ENCODE measurements at places on chromosomes 6 and 20. TPM values are rescaled to one million over a fixed set of nuclear protein-coding genes. Genes with fewer than 3 reads are reported as not detected.

NMBR gene
- not detected for total RNA-seq

CDC5L gene
- 23.7 TPM for total RNA-seq

MTFR2 gene
- 1.5 TPM for total RNA-seq

IYD gene
- total RNA-seq = not detected

RALGAPB gene
- 29.6 TPM for total RNA-seq

ACTL10 gene
- total RNA-seq = 1.6 TPM

WFDC5 gene
- total RNA-seq = not detected

PGC gene
- total RNA-seq = not detected

CYP21A2 gene
- total RNA-seq = not detected

HLA-DPB1 gene
- total RNA-seq = 9.2 TPM

ITPR3 gene
- total RNA-seq = 54.4 TPM

TBC1D22B gene
- total RNA-seq = 5.0 TPM

SYTL3 gene
- 2.6 TPM for total RNA-seq

PARD6B gene
- total RNA-seq = 0.27 TPM

CDSN gene
- total RNA-seq = under 0.01 TPM

OTOR gene
- not detected for total RNA-seq

ECT2L gene
- not detected for total RNA-seq

FAM50B gene
- total RNA-seq = 17.2 TPM

RIPPLY2 gene
- not detected for total RNA-seq

PCK1 gene
- not detected for total RNA-seq

IFNGR1 gene
- total RNA-seq = 85.2 TPM

GGTLC1 gene
- not detected for total RNA-seq

ENPP4 gene
- total RNA-seq = 2.4 TPM

PDYN gene
- total RNA-seq = not detected

NOX3 gene
- not detected for total RNA-seq

TNFAIP3 gene
- total RNA-seq = 12.8 TPM

RPP40 gene
- 16.3 TPM for total RNA-seq

RRAGD gene
- total RNA-seq = 0.09 TPM

METTL24 gene
- total RNA-seq = not detected

TFAP2D gene
- not detected for total RNA-seq

RAD21L1 gene
- under 0.01 TPM for total RNA-seq

TEAD3 gene
- total RNA-seq = 0.27 TPM

NFATC2 gene
- total RNA-seq = 1.5 TPM

CD40 gene
- total RNA-seq = 9.5 TPM

DSN1 gene
- 10.9 TPM for total RNA-seq

LST1 gene
- total RNA-seq = 1.0 TPM

BMP5 gene
- not detected for total RNA-seq

HUS1B gene
- total RNA-seq = 1.6 TPM

CFAP206 gene
- 0.19 TPM for total RNA-seq

CARMIL1 gene
- 2.2 TPM for total RNA-seq

OR2J3 gene
- total RNA-seq = not detected

C6orf52 gene
- total RNA-seq = not detected

NTSR1 gene
- total RNA-seq = 0.27 TPM

PPP1R14C gene
- 0.47 TPM for total RNA-seq

FAM162B gene
- 0.19 TPM for total RNA-seq

CDC25B gene
- 11.0 TPM for total RNA-seq

PRND gene
- total RNA-seq = 25.8 TPM

RIPOR3 gene
- under 0.01 TPM for total RNA-seq

HIVEP1 gene
- total RNA-seq = 9.5 TPM

NKX2-2 gene
- total RNA-seq = not detected
